ENCODE measurements at places on chromosomes 7 and 10.

- DNase-seq = no peak
These were observed 26.4 kb downstream of the KIF11 start for GRCh38 chr10:92619368-92619767.

- peak; percentile 84 for DNase-seq
These were observed 114.8 kb upstream of the ARID5B start for GRCh38 chr10:61786728-61787127.

DNA sequence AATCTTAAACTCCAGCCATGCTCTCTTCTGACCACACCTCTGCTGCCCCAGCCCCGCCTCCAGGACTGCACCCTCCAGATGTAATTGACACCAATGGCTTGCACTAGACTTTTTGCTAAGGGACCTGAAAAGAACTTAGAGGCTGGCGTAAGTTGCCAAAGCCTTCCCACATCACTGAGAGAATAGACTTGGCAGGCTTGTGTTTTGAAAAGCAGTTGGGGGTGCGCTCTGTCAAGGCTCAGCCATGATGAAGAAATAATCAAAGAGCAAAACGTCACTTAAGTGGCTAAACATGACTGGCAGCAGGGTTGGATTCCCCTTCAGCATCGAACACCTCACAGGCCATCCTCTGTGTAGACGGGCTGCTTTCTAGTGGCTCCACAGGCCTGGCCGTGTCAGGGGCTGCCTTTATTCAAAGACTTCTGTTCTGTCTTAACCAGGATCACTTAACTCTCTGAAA lies 195.2 kb upstream of the C7orf33 start:
- DNase-seq = no peak

GRCh38 chr10:116840389-116841075 lies 8.8 kb upstream of the ENO4 start:
- no peak for DNase-seq

- peak; percentile 37 for DNase-seq
These were observed 649 bp downstream of the ACTR3B start for GRCh38 chr7:152759949-152760853.

GRCh38 chr7:1897076-1897860 lies 227.2 kb downstream of the ELFN1 start:
- DNase-seq = no peak

All from fibroblast of skin of back (primary cell).